ENCODE measurements at places on chromosomes 1 and 21. TPM values are rescaled to one million over a fixed set of nuclear protein-coding genes. Genes with fewer than 3 reads are reported as not detected.

COL6A2 gene
- total RNA-seq, result 6.0 TPM

CNST gene
- 26.9 TPM for total RNA-seq

- DNase-seq, result no peak
These were observed 18.0 kb upstream of the HHAT start for GRCh38 chr1:210310562-210311153.

GRCh38 chr1:154867841-154868605, 2.1 kb downstream of the KCNN3 start:
- DNase-seq, result no peak

GRCh38 chr1:46087891-46088290, 44.5 kb downstream of the PIK3R3 start:
- DNase-seq, result no peak

DNA sequence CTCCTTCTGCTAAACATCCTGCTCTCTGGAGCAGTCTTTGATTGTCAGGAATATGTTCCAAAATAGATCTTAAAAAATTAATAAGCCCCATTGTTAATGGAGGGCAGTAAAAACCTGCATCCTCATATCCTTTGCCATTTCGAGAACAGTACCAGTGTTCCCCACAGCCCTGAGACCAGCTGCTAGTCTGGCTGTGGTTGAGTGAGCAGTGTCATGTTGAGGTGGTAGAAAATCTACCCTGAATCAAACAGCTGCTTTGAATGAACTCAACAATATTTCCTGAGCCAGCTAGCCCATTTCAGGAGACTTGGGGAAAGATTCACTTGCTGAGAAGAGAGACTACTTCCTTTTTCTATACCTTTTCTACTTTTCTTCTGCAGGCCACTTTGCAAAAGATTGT, 24.4 kb downstream of the FABP3 start:
- DNase-seq, result no peak

GRCh38 chr21:45942755-45943629, 38.6 kb upstream of the COL6A1 start:
- no peak for DNase-seq

DNA sequence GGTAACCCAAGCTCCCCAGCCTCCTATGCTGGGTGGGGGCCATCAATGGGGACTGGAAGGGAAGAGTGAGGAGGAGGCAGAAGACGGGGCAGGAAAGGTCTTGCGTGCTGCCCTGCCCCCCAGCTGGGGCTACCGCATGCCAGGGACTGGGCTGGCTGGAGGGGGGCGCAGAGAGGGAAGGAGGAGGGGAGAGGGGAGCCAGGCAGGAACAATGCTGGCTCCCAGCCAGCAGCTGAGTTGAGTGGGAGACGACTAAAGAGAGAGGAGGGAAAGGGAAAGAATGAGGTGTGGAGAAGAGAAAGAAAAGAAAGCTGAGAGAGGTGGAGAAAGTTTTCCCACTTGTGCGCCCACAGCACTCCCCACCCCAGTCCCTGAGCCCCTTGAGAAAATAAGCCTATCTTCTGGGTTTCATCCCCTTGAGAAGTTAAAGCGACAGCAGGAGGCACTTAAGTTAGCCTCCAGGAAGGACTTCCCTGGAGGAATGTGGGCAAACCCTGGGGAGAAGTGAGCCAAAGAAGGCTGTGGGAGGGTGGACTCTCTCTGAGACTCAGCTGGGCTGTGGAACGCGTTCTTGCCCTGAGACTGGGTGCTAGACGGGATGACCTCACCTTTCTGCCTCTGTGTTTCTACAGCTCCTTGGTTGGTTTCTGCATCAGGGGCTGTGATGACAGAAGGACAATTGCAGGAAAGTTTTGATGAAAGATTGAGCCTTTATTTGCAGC, 12.9 kb upstream of the NES start:
- no peak for DNase-seq

- DNase-seq, result peak; percentile 41
These were observed 11.7 kb downstream of the TNFSF18 start for GRCh38 chr1:173038875-173039554.

GRCh38 chr1:231385416-231385748, 36.7 kb downstream of the EGLN1 start:
- no peak for DNase-seq
